ENCODE measurements at places on chromosomes 12 and 14.
A peak's percentile ranks its signal among the peaks of the same experiment; 100 is the strongest.

DNA sequence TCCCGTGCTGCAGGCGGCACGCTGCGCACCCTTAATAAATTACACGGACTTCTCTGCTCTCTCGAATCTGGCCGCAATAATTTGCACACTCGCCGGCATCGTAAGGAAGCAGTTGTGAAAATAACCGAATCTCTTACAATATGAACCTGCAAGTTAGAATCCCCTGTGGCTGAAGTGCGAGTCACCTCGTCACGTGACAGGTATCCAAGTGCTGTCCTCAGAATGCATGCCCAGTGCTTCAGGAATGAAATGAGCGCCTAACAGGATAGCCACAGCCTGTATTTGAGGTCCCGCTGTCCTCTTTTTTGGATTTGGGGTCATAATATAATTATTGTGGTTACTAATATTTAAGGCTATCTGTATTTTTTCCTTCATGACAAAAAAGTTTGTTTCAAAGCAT, 82.0 kb downstream of the VWF start:
- no peak for DNase-seq

DNA sequence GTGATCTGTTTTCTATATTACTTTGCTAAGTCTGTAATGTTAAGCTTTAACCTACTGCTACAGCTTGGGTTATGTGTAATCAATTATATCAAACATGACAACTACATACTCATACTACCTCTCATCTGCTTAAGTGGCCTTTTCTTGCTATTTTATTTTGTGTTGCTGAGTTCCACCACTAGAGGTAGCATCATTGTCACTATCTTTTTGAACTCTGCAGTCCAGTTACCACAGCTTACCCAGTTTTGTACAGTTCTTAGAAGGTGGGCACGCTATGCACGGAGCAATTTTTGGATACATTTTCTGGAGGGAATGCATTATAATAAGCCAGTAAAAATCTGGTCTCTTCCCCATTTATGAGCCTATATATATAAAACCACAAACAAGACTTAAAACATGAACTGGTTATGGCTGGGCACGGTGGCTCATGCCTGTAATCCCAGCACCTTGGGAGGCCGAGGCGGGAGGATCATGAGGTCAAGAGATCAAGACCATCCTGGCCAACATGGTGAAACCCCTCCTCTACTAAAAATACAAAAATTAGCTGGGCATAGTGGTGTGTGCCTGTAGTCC, 48.5 kb downstream of the SAV1 start:
- no peak for DNase-seq

GRCh38 chr12:41564816-41565215, 376.7 kb downstream of the PDZRN4 start:
- DNase-seq, result no peak

- peak; percentile 60 for DNase-seq
Measured at GRCh38 chr12:57148469-57149244, 1.2 kb upstream of the LRP1-AS start.

DNA sequence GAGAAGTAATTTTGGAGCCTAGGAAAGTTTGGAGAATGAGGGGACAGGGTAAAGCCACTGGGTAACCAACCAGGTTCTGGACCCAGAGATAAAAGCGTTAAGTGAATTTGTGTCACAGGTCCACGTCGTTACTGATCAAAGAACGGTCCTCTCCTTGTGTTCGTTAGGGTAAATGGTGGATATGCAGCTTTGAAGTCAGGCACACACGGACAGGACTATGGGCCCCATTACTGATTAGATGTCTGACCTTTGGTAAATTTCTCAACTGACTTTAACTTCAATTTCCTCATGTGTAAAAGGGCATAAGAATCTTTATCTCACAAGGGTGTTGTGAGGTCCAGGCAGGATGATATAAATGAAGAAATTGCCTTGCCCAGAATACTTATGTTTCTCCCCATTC, 76.6 kb downstream of the EMP1 start:
- peak; percentile 42 for DNase-seq

- DNase-seq, result no peak
Measured at GRCh38 chr12:77299910-77300669, 234.7 kb upstream of the E2F7 start.

DNA sequence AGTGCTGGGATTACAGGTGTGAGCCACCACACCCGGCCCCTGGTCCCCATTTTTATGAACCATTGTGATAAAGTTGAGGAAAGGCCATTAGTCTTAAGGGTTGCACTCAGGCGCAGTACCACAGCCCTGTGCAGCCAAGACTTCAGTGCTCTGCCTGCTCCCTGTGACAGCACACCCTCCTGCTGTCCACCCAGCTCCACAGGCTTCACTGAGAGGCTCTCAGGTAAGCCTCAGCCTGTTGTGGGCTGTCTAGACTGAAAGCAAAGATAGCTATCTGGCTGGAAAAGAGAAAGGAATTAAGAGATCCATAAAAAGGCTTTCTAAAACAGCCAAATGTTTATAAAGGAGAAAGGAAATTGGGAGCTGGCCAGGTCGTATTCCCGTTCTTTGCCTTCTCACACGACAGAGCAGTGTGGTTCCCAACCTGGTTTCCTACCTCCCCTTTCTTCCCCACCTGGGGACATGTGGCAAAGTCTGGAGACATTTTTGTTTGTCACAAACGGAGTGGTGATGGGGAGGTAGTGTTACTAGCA, 19.1 kb upstream of the DNM1L start:
- peak; percentile 27 for DNase-seq

DNA sequence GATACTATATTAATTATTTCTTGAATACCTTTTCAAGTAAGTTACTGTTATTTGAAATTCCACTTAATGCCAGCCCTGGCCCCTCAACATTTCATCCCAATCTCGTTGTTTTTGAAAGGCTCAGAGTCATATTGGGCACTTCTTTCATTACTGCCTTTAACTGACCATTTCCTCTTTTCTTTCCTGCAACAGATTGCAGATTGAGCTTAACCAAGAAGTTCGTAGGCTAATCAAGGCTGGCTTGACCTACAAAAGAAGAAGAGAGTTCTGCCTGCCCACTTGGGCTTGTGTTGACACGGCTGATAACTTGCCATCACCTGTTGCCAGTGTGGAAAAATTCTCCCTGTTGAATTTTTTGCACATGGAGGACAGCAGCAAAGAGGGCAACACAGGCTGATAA, 91.0 kb downstream of the FLRT2 start:
- no peak for DNase-seq

- no peak for DNase-seq
Measured at GRCh38 chr14:51666826-51667225, 15.1 kb downstream of the FRMD6 start.

DNA sequence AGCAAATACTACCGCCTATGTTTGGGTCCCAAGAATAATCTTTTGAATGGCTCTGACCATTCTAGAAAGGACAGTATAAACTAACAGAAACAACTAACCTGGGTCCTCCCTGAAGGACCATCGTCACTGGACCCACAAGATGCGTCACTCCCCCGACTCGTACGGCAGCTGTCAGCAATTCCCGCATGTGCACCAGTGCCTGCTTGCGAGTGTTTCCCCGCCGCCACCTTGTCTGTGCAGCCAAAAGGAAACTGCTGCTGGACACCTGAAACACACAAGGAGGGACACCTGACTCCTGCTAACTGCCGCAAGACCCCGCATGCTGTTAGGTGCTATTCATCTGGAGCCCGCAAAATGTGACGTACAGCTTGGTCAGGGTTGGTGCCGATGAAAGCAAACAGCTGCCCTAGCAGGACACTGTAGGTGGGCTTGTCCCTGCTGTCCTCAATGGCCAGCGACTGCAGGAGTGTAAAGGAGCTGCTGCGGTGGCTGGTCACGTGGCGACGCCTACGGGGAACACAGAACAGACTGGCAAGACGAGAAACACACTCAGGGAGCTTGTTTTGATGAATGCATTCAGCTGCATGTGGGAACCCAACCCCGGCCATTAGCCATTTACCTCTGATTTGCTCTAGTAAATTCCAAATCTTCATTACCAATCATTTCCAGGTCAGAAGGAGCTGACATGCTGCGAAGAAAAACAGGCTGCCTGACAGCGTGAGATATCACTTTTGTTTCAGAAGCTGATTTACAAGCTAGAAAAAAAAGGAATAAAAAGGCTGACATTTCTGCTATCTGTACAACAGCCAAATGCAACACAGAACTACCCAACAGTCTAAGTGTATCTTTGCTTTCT, 118.1 kb downstream of the TRAFD1 start:
- DNase-seq, result no peak

DNA sequence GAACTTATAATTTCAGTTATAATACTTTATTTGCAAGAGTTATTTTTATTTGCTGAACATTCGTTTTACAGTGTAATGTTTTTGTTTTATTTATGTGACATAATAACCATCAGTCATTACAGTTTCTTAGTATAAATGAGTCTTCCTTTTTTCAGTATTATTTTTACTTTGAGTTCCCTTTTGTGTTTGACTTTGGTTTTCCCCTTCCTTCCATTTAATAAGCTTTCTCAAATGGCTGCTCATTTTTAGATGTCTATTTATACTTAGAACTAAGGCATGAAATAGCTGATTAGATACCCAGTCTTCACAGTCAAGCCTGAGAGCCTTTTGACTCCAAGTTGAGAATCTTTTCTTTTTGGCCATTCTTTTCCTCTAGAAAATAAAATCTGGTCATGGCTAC, 404.5 kb downstream of the LRFN5 start:
- DNase-seq, result no peak

DNA sequence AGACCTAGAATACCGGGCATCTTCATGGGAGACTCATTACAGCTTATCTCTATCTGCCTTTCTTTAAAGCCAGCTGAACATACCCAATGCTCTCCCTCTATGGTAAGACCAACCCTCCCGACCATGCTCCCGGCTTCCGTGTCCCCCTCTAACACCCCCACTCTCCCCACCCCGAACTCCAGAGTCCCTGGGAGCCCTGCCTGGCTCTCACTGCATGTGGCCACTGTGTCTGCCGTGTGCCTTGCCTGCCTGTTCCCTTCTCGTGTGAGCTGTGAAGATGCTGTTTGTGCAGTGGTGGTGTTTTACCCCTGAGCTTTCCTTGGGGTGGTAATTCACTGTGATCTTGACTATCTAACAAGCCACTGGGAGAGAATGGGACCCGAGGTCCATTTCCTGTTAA, 146.4 kb upstream of the FKBP4 start:
- peak; percentile 24 for DNase-seq
